ENCODE measurements at places on chromosomes 13 and 19. TPM values are rescaled to one million over a fixed set of nuclear protein-coding genes. Genes with fewer than 3 reads are reported as not detected.

The KIR3DL1 gene
- not detected for total RNA-seq

The MATK gene
- not detected for total RNA-seq

The PEX11G gene
- 3.4 TPM for total RNA-seq

The SIGLEC5 gene
- total RNA-seq: not detected

The SOHLH2 gene
- total RNA-seq: not detected

The DAND5 gene
- total RNA-seq: not detected

The WTIP gene
- 17.0 TPM for total RNA-seq

The GPR18 gene
- total RNA-seq: not detected

The NCR1 gene
- not detected for total RNA-seq

The C1QTNF9 gene
- total RNA-seq: not detected

- H3K27ac ChIP-seq: peak overlapping the region; percentile 90
- peaks cover 9% of the 10 kb centered on the region for H3K36me3 ChIP-seq
- H3K27me3 ChIP-seq: no peaks in the 10 kb centered on the region
- H3K4me1 ChIP-seq: peaks cover 17% of the 10 kb centered on the region
- H3K4me3 ChIP-seq: no peak overlapping the region
- no peak for DNase-seq
Observed at GRCh38 chr13:41916173-41916954, 44.5 kb downstream of the VWA8 start.

DNA sequence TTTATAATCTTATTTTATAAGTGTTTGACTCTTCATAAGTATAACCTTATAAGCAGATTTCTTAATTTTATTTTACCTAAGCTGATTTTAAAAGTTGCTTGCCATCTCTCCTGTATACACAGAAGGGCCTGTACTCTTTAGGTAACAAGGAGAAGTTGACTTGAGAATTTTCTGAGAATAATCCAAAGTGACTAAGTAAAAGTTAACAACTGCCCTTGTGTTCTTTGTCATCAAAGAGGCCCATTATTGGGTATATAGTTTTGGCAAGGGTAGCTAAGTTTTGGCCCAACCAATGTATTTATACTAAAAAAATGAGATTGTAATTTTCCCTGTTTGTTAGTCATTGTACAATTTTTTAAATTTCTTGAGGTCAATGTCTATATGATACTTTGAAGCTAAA is 3.2 kb downstream of the LCP1 start:
- no peak overlapping the region for H3K4me3 ChIP-seq
- DNase-seq: no peak
- H3K4me1 ChIP-seq: peaks cover 43% of the 10 kb centered on the region
- no peaks in the 10 kb centered on the region for H3K27me3 ChIP-seq

DNA sequence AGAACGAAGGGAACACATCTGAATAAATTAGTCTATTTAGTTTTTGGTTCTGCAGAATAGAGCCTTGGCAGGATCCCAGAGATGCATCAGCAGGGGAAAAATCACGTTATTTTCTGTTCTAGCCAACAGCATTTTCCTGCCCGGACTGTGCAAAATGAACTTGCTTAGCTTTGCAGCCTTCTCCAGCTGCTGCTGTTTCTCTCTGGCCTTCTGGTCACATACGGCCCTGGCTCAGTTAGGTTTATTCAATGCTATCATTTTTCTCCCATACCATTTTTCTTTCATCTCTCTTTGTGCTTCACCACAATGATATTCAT is 110.4 kb upstream of the KL start:
- no peaks in the 10 kb centered on the region for H3K36me3 ChIP-seq
- peaks cover 9% of the 10 kb centered on the region for H3K4me1 ChIP-seq
- no peaks in the 10 kb centered on the region for H3K27me3 ChIP-seq

DNA sequence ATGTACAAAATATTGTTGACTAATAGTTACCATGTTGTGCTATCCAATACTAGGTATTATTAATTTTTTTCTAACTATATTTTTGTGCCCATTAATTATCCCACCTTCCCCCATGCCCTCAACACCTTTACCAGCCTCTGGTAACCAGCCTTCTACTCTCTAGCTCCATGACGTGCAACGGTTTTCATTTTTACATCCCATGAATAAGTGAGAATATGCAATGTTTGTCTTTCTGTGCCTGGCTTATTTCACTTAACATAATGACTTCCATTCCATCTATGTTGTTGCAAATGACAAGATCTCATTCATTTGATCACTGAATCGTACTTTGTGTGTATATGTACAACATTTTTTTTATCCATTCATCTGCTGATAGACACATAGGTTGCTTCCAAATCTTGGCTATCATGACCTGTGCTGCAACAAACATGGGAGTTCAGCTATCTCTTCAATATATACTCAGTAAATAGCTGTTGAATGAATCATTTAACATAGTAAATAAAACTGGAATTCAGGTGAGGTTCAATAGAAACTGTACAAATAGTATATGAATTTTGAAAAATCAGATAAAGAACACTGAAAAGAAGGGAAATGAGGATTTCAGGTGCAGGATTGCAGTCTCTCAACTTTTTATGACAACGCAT is 509.0 kb upstream of the MIR17HG start:
- no peaks in the 10 kb centered on the region for H3K27me3 ChIP-seq
- no peaks in the 10 kb centered on the region for H3K4me1 ChIP-seq
- no peak overlapping the region for H3K27ac ChIP-seq
- no peak for DNase-seq
- no peak overlapping the region for H3K4me3 ChIP-seq

DNA sequence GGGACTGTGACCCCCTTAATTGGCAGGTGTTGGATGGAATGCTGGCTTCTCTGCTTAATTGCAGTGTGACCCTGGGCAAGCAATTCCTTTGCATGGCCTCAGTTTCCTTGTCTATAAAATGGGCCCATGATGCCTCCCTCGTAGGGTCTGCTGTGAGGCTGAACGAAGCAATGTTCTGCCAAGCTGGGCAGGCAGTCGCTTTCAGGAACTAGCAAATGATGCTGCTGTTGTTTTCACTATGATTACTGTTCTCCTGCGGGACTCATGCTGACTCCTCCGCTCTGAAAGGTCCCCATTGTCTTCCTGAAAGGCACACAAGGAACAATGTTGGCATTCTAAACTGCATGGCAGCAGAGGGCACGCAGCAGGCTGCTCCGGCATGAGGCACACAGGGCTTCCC is 6.8 kb downstream of the BICRA start:
- H3K27ac ChIP-seq: no peak overlapping the region
- no peaks in the 10 kb centered on the region for H3K27me3 ChIP-seq
- H3K4me3 ChIP-seq: peak overlapping the region; percentile 56
- DNase-seq: no peak

- peaks cover 9% of the 10 kb centered on the region for H3K4me1 ChIP-seq
- H3K36me3 ChIP-seq: peaks cover 13% of the 10 kb centered on the region
- peak; percentile 54 for DNase-seq
- peak overlapping the region; percentile 12 for H3K27ac ChIP-seq
- H3K4me3 ChIP-seq: peak overlapping the region; percentile 67
- no peaks in the 10 kb centered on the region for H3K27me3 ChIP-seq
Observed at GRCh38 chr19:46753420-46754155, 7.3 kb upstream of the STRN4 start.

DNA sequence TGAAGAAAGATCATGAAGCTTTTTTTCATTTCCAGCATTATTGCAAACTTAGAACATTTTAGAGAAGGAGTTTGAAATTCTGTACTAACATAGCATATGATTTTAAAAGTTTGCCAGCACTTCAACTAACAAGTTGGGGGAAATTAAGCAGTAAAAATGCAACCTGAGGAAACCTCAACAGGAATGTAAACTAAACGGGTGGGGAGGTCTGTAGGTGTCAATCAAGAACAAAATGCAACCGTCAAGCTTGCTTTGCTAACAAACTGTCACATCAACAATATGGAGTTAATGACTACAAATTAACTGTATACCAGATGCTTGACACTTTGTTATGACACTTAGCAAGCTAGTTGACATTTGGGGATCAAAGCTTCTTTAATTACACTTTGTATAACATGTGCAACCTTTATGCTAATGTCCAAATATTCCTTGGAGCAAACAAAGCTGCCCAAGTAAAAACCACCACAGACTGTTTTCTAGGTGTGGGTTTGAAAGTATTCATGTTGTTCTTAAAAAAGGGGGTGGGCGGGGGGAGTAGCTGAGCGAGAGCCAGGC is 52.1 kb downstream of the DACH1 start:
- no peak overlapping the region for H3K4me3 ChIP-seq
- no peak overlapping the region for H3K27ac ChIP-seq
- no peak for DNase-seq
- no peaks in the 10 kb centered on the region for H3K27me3 ChIP-seq
- H3K4me1 ChIP-seq: peaks cover 5% of the 10 kb centered on the region

DNA sequence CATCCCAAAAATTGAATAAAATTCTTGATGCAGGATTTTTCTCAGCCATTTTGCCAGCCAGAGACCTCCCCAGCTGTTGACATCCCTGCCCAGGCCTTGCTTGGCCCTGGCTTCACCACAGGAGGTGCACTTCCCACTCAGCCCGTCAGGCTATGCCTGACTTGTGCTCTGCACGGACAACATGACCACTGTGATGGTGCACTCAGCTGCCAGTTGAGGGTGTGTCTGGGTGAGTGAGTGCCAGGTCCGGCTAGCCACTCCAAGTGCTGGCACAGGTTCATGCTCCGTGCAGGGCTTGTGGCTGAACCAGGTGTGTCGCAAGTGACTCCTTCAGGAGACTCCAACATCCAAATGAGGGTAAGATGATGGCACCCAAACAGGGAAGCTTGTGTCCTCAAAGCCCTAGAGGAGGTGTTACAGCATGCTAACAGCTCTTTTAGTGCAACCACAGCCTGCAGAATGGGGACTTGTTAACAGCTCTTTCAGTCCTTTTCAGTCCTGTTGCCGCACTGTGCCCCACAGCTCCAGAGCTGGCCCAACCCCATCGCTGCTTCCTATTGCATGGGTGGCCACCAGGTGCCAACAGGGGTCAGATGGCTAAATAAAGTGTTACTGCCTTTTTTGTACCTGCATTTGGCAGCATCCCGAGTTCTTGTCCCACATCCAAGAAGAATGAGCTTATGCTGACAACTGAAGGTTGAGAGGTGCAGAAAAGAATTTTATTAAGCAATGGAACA is 380.7 kb downstream of the SLITRK5 start:
- H3K4me1 ChIP-seq: no peaks in the 10 kb centered on the region
- H3K36me3 ChIP-seq: peaks cover 4% of the 10 kb centered on the region
- no peak overlapping the region for H3K27ac ChIP-seq
- no peak overlapping the region for H3K4me3 ChIP-seq
- no peak for DNase-seq
- no peaks in the 10 kb centered on the region for H3K27me3 ChIP-seq

DNA sequence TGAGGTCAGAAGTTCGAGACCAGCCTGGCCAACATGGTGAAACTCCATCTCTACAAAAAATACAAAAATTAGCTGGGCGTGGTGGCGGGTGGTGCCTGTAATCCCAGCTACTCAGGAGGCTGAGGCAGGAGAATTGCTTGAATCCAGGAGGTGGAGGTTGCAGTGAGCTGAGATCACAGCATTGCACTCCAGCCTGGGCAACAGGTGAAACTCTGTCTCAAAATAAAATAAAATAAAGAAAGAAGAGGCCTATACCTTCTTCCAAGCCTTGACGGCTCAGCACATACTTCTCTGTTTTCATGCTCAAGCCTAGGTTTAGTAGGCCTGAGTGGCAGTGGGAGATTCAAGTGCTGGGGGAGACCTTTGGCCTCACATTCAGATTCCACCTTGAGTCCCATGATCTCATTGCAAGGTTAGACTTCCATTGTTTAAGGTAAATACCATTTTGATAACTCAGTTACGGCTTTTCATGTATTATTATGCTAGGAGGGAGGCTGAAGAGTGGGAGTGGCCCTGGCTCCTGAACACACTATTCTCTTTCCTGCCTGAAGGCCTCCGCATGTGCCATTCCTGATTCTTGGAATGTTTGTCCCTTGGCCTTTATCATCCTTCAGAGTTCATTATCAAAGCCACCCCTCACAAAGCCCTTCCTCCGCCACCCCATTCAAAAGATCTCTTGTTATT is 1.6 kb upstream of the SPINT2 start:
- DNase-seq: no peak
- H3K27me3 ChIP-seq: peaks cover 36% of the 10 kb centered on the region
- H3K27ac ChIP-seq: no peak overlapping the region
- no peaks in the 10 kb centered on the region for H3K36me3 ChIP-seq

- DNase-seq: no peak
- H3K36me3 ChIP-seq: no peaks in the 10 kb centered on the region
- no peak overlapping the region for H3K4me3 ChIP-seq
Observed at GRCh38 chr13:59450229-59450628, 713.5 kb downstream of the DIAPH3 start.

DNA sequence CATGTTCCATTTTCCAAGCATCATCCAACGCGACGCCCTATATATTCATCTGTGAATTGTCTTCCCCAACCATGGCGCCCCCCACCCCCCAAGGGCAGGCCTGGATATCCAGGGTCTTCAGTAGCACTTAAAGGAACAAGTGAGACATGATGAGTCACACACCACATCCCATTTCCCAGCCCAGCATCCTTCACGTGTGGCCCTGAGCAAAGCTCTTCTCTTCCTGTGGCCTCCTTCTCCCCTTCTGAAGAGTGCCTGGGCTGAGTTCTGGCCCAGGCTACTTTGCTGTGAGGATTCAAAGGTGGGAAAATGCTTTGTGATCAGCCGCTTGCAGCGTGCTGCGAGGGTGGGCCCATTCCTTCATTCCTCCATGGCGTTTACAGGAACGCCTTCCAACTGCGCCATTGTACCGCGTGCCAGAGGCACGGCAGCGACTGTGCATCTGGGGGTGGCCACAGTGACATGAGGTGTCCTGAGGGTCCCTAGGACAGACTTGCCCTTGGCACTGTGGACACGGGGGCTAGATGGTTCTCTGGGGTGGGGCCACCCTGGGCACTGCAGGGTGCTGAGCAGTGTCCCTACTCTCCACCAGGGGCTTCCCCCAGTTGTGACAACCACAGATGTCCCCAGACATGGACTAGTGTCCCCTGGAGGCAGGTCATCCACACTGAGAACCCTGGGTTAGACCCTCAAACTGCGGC is 11.7 kb downstream of the PLIN4 start:
- H3K36me3 ChIP-seq: peaks cover 3% of the 10 kb centered on the region
- no peaks in the 10 kb centered on the region for H3K4me1 ChIP-seq
- H3K27ac ChIP-seq: no peak overlapping the region
- H3K27me3 ChIP-seq: no peaks in the 10 kb centered on the region
